ENCODE measurements at places on chromosomes 3 and 15.

DNA sequence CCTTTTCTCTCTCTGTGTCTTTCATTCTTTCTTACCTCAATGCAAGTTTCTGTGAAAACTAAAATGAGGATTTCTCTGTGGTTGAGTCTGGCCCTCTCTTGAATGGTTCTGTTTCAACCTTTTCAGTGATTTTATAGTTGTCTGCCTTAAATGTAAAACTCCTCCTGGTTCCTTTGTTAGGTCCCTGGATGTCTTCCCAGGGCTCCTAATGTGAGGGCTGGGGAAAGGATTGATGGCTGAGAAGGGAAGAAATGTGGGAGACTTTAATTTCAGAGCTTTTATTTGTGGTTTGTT, 90.6 kb upstream of the GRM7 start:
- no peak for DNase-seq

DNA sequence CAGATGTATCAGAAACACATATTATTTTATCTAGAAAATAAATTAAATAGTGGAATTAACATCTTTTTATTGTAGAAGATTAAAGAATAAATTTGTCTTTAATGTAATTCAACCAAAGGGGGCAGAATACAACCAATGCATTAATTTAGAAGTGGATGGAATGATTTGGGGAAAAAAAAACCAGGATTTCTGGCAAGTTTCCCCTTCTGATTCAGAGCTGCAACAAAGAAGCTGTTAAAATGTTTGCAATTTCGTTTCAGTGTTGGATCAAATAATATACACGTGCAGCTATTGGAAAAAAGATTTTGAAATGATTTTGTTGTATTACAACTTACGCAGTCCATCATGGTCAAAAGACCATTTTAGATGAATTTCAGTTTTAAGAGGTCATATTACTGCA, 71.6 kb upstream of the ZNF280D start:
- no peak for DNase-seq

- no peak for DNase-seq
Observed at GRCh38 chr15:83398626-83399025, 48.5 kb upstream of the SH3GL3 start.

DNA sequence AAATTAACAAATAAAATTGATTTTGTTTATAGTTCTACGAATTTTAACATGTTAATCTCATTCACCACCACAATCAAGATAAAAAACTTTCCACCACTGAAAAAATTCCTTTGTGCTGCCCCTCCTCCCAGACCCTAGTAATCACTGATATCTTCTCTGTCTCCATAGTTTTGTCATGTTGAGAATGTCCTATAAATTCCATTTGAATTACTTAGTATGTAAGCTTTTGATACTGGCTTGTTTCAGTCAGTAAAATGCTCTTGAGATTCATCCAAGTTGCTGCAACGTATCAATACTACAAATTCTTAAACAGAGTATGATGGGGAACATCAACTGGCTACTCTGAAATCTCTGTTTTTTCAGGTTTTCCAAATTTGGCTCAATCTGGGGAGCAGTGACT, 129.6 kb downstream of the CTNNB1 start:
- no peak for DNase-seq

GRCh38 chr3:36312351-36312750, 68.0 kb upstream of the STAC start:
- DNase-seq, result no peak

- no peak for DNase-seq
Observed at GRCh38 chr3:35919160-35919559, 279.8 kb downstream of the ARPP21 start.

- no peak for DNase-seq
Observed at GRCh38 chr3:129560269-129560787, 17.4 kb downstream of the H1-8 start.

- no peak for DNase-seq
Observed at GRCh38 chr3:16504242-16504641, 9.3 kb downstream of the RFTN1 start.

- DNase-seq, result no peak
Observed at GRCh38 chr3:133424937-133425869, 25.3 kb downstream of the BFSP2 start.

DNA sequence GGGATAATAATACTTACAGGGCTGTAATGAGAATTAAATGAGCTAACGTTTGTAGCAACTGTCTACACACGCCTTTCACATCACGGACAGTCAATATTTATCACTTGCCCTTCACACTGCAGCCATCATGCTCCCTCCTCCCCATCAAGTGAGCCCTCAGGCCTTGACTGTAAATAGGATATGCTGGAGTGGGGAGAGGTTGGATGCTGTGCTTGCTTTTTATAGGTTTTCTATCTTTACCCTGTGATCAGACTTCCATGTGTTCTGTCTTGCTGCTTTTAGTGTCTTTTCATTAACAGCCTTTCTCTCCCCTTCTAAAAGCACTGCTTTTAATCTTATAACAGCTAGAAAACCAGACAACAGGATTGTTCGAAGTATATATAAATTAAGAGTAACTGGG, 12.8 kb upstream of the MAGEF1 start:
- DNase-seq, result no peak

DNA sequence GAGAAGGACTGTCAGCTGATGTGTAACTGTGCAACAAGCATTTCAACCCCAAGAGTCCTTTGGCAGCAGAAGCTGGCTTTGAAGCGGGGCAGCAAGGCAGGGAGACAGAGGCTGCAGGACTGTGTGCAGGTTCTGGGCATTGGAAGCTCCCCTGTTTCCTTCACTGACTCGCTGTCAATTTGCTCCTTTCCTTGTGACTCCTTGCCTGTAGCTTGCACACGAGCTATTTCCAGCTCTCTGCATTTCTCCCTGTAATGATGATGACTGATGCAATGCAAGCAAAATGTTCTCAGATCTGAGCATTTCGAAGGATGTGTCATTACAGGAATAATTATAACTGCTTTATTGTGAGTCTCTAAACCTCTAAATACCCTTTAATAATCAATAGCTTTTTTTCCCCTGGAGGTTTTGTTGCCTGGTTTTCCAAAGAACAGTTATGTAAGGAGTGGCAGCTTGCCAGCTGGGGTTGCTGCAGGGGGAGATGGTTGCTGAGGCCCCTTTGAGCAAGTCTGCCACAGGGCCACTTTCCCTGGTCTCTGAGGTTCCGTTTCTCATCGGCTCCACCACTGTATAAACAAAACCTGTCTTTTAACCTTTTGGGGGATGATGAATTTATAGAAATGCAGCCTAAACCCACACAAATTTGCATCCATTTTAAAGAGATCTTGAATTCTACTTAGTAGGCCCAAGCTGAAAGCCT, 2.8 kb downstream of the APOD start:
- DNase-seq, result no peak

DNA sequence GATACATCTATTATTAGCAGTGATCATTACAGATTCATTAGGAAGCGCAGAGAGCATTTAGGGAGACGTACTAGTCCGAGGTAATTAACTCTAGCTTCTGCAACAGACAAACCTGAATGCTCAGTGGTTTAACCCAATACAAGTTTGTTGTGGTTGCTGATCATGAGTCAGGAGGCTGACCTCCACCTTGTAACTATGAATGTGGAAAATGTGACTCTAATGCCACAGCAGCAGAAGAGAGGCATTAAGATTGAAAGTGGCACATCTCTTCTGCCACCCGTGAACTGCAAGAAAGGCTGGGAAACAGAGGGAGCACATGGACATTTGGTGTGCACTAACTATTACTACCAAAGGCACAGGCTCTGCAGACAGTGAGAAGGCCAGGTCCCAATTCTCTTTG, 71.2 kb upstream of the C3orf80 start:
- no peak for DNase-seq

DNA sequence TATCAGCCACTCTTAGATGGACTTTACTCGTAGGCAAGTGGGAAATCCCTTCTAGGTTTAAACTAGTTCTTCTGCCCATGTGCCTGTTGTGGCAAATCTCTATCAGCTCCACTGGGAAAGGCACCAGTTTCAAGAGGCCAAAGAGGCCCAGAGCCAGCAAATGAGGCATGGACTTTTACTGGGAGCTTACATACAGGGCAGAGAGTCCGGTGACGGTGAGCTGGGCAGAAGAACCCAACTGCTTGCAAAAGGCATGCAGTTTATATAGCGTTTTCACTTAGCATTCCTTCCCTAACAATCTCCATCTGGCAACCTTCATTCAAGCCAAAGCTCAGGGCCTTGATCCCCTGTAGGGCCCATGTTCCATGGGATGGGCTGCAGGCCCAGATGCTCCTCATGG, 93.0 kb upstream of the C3orf80 start:
- DNase-seq, result no peak

DNA sequence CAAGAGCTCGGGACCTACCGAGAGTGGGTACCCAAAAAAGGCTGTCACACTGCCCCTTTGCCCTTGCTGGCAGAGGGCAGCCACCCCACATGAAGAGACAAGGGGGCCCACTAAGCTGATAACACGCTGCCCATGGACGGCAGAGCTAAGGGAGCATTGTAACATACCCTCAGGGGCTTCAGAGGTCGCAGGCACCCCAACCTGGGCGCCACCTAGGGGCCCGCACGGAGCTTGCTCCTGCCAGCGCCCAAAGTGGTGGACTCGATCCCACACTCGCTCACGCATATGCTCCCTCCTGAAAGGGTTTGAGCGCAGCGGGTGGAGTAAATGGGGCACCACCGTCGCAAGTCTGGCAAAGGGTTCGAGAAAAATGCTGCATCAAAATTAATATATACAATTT, 975.4 kb downstream of the ZPLD1 start:
- no peak for DNase-seq

GRCh38 chr3:13703071-13703470, 154.1 kb downstream of the FBLN2 start:
- no peak for DNase-seq

All from liver (tissue), 10 donors.